ENCODE measurements at places on chromosomes 7 and 10.

DNA sequence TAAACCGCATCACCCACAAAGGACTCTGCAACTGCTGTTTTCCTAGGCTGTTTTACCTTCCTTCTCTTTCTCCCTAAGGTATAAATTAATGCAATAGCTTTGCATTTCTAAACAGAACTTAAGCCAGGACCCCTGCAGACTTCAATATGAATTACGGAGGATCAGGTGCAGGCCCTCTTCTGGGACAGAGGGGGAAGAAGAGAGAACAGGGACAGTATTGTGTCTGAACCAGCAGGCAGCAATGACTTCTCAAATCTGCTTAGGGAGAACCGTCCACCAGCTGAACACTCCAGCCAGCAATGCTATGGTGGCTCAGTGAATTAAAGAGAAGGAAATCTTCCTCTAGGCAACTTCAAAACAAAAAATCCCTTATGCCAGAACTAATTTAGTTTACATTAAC lies 35.7 kb downstream of the POLR3A start:
- no peak for DNase-seq

DNA sequence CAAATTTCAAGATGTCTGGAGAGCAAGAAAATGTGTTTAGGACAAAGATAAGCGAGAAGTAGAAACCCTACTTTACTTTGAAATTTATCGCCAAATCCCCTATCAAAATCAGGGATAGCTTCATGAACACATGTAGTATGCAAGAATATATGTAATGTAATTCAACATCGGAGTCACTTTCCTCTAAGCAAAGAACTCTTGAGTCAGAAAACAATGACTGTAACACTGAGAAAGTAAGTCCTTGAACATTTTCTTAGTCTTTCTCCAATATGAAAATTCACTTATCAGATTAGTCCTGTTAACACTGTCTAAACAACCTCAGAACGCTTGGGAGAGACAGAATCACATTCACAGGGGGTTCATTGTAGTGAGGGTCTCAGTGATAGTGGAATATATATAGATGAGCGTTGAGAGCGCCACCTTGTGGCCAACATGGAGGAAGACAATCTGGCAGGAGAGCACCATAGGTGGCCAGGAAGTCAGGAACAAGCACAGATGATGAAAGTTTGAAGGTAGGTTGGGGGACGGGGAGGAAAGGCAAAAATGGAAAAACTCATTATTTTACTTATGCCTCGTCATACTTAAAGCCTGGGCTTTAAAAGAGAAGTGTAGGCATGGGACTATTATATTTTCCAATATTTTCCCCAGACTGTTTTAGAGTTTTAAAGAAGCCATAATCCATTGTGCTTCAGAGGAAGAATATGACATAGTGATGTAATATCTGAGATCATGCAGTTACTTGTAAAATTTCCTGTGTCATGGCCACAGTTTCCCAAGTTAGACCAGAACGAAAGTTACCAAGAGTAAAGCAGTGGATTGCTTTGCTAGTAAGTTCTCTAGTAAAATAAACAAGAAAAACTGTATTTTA lies 115.5 kb upstream of the GNAI1 start:
- peak; percentile 74 for DNase-seq

DNA sequence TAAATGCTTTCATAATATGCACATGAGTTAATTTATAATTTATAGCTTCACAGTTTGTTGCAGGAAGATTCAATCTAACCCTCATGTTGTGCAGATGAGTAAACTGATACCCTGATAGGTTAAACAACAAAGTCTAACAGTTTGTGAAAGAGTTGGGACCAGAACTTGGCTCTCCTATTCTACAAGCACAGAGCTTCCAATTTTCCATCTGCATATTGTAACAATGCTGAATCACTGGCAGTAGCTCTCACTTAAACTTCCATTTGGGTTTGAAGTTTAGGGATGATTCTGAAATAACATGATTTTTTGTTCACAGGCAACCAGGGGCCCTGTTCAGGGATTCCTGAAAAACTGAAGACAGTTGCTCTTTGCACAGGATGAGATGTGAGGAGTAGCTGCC lies 179.3 kb downstream of the XPNPEP1 start:
- peak; percentile 3 for DNase-seq

DNA sequence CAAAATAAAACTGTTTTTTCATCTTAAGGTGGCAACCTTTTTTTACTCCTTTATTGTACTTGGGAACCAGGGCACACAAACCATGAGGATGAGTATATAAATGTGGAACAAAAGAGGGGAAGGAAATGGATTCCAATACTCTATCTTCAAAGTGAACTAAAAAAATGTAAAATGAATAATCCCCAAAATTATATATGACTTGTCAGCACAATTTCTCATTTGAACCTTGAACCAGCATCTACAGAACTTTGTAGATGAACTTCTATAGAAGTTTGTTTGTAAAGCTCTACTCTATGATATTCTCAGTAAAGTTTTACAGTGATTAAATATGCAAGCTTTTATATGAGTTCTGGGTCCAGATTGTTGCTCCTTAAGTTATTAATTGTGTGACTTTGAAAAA lies 218.2 kb upstream of the ETV1 start:
- DNase-seq: no peak

DNA sequence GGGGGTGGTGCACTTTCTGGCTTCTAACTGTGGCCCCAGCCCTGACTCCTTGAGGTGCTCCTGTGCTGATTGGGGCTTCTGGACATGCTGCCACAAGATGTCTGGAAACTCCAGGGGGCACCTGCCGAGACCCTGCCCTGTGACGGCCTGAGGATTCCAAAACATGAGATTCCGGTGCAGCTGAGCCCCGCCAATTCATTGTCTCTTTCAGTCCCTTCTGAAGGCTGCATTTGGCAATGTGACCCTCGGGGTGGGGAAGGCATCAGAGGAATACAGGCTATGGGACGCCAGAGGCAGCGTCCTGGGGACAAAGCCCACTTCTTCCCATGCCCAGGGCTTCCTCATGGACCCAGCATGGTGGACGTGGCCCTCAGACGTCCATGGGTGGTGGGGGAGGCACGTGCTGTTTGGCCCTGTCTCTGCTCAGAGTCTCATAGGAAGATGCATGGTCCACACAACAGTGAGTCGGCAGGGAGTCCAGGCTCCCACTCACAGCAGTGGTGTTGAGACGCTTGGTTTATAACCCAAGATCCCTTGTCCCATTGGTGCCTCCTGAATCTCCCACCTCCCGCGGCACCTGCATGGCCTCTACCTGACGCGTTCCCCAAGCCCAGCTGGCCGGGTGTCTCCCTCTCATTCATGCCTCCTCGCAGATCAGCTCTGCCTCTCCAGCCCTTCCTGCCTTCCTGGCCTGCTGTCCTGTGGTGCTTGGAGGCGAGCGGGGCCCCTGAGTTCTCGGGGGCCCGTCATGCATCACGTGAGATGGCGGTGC lies 129.9 kb downstream of the WDR37 start:
- DNase-seq: no peak

- DNase-seq: no peak
Observed at GRCh38 chr7:81993186-81993585, 223.3 kb upstream of the HGF start.

DNA sequence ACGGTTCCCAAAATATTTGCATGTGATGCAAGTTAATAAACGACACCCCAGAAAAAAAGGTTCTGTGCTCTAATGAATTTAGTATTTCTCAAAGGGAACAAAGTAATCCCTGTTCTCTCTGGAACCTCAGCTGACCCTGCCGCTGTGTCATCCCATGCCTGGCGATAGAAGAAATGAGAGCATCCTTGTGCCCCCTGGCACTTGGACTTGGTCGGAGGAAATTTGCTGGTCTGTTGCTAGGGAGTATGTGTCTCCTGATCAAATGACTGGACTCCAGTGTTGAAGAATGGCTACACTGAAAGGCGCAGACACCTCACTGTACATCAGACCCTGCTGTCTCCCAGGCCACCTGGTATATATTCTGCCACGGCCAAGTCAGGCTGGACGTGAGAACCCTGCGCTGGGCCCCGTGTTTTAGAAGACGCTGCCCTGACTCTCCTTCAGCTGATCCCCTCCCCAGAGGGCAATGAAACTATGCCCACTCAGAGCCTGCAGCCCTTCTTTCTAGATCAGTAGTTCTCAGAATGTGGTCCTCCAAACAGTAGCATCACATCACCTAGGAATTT lies 67.2 kb downstream of the THNSL1 start:
- no peak for DNase-seq

- no peak for DNase-seq
Observed at GRCh38 chr10:60978287-60979115, 34.5 kb upstream of the RHOBTB1 start.

DNA sequence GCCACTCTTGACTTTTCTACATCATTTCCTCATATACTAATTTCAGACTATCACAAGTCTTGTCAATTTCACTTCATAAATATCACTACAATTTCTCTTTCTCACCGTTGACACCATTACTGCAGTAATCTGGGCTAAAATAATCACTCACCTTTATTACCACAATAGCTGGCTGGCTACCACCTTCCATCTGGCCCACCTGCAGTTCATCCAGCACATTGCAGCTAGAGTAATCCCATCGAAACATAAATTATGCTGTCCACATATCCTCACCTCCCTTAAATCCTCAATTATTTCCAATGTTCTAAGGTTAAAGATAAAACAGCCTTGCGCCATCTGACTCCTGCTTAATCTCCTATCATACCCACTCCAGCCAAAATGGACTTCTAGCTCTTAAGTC lies 16.0 kb downstream of the DGKB start:
- no peak for DNase-seq

DNA sequence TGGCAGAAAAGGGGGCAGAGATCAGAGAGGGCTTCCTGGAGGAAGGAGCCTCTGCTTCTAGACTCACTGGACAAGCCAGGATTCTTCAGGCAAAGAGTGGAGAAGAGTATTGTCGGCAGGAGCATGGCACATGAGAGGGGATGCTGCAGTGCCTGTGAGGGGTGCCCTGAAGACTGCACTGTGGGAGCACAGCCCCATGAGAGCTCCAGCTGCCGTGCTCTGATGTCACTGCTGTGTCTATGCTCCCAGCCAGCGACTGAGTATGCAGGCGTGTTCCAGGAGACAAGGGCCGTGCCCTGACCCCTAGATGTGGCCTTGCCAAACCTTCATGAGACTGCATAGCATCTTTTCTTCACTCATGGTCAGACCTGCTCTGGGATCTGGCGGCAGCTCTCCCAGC lies 339.1 kb downstream of the RPS24 start:
- no peak for DNase-seq

DNA sequence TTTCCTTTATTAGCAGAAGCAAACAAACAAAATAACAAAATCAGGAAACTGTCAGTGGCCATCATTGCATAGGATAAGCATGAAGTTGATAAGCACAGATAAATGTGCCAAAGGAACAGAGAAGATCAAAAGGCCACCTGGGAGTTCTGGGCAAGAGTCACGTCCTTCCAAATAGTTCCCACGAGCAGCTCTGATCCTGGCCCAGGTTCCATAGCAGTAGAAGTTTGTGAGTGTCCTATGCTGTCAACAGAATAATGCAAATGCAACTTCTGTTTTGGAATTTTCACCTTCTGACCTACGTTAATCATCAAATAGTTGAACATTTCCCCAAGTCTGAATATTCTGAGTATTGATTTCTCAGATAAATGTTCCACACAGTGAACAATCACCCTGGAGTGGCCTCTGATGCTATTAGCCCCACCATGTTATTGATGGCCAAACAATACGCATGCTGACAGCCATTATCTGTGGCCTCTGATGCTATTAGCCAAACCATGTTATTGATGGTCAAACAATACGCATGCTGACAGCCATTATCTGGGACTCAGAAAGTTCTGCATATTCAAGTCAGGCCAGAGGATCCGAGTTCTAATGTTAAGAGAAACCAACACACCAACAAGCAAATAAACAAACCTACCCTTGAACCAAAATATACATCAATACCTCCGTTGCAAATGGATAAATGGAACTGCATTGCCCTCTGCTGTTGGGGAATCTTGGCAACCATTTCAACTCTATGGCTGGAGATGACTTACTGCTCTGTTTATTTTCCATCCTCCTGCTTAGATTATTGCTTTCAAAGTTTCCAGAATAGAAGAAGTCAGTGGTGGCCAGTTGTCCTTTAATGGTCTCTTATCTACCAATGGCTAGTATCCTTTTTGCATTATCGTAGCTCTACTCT lies 63.3 kb downstream of the MRC1 start:
- DNase-seq: no peak

- no peak for DNase-seq
Observed at GRCh38 chr10:133026726-133027395, 60.9 kb upstream of the ADGRA1 start.

DNA sequence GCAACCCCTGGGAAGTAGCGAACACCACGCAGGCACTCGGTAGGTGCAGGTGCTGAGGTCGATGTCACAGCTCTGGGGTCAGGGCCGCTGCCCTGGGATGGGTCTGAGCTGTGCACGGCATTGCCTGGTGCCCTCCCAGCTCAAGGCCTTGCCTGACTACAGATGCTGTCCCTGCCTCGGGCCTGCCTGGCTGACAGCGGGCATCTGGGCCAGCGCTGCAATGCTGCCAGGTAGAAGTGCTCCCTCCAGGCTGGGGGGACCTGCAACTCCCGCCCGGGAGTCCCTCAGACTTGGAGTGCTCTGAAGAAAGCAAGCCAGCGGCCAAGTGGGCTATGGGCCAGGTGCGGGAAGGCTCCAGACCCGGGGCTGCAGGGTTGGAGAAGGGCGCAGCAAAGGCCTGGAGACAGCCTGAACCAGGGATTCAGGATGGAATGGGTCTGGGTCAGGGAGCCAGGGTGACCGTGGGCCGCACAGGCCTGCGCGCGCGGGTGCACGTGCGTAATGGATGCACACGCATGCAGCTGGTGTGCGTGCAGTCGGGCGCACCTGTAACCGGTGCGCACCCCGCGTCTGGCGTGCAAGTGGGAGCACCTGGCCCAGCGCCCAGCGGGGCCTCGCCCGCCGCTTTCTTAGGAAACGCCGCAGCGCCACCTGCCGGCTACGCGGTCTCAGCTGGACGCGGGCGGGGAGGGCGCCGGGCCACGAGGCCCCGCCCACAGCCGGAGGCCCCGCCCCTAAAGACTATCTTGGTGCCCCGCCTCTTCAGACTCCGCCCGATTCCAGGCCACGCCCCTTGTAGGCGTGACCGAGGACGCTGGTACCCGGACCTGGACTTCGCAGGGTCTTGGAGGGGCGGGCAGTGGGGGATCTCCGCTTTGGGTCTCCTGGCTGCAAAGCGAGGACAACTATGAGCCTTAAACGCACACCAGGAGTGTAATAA lies 46.7 kb downstream of the MICALL2 start:
- DNase-seq: peak; percentile 99

- no peak for DNase-seq
Observed at GRCh38 chr10:47057471-47057870, 146.2 kb downstream of the PTPN20 start.

GRCh38 chr7:2195400-2196246 lies 37.1 kb downstream of the MAD1L1 start:
- DNase-seq: no peak

- DNase-seq: no peak
Observed at GRCh38 chr10:11397077-11397965, 214.1 kb downstream of the USP6NL start.

GRCh38 chr7:56250135-56250534 lies 133.9 kb upstream of the NUPR2 start:
- no peak for DNase-seq

All from GM03348 (cell line).